ENCODE measurements at places on chromosomes 6 and 20. TPM values are rescaled to one million over a fixed set of nuclear protein-coding genes. Genes with fewer than 3 reads are reported as not detected.

The RSPO4 gene
- total RNA-seq, result not detected

The TP53TG5 gene
- total RNA-seq, result 0.23 TPM

The SLC4A11 gene
- total RNA-seq, result 46.1 TPM

The C6orf132 gene
- total RNA-seq, result 53.9 TPM

The FYN gene
- 53.3 TPM for total RNA-seq

The FERMT1 gene
- 20.6 TPM for total RNA-seq

The TRIM10 gene
- total RNA-seq, result not detected

The MAS1 gene
- not detected for total RNA-seq

The SLC35B3 gene
- 16.7 TPM for total RNA-seq

Measured in PC-9 (cell line).